T-helper 1 cell (primary cell): ENCODE measurements at places on chromosomes 11 and 22.

DNA sequence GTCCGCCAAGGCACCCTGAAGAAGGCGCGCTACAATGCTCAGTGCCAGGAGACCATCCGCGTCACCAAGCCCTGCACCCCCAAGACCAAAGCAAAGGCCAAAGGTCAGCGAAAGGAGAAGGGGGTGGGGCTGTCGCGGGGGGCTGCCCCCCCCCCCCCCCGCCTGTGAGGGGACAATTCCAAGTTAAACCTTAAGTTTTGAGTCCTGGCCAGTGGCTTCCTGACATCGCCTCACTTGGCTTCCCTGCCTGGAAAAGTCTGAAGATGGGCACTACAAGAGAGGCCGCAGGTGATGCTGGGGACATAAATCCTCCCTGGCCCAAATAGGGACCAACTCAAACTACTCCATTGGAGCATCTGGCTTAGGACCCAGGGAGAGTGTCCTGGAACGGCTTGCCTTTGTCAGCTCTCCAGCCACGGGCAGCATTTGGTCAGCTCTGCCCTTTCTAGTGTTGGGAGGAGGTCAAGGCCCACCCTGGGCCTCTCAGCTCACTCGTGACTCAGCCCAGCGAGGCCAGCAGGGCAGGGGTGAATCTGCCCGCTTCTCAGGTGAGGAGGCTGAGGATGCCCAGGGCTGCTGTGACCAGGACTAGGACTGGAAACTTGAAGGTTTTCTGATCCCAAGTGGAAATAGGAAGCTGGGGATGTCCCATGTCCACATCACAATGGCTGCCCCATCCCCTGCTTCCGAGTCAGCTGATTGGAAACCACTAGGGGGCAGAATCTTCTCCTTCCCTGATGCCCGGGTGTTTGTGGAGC, 1.4 kb downstream of the MDK start:
- DNase-seq: no peak

DNA sequence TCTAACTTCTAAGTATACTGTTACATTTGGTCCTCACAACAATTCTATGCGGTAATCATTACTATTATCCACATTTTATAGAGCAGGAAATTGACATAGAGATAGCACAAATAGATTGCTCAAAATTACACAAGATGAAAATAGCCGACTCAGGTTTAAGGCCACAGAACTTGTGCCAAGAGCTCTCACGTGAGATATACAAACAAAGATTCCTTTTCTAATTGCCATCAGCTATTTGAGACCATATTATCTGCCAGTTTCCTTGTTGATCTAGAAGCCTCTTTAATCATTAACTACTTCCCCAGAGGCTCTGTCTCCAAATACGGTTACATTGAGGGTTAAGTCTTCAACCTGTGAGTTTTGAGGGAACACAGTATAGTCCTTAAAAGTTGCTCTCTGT, 61.0 kb upstream of the GLYATL1B start:
- DNase-seq: no peak

GRCh38 chr11:45282081-45282480, 4.1 kb downstream of the SYT13 start:
- DNase-seq: no peak

DNA sequence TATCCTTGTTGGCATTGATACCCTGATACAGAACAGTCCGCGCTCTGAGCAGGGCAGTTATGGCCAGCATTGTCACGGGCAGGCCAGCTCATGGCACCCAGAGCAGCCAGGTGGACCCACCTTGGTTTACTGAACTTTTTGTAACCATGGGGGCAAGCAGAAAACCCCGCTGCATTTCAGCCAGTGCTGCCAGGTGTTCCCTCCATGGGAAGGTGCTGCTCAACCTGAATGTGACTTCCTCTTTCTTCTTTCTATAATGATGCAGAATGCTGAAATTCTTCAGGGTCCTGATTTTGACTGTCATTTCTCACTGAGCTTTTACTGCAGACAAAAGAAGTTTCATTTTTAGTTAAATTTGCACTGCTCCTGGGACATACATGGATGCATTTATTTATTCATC, 35.6 kb upstream of the CABP7 start:
- DNase-seq: no peak

DNA sequence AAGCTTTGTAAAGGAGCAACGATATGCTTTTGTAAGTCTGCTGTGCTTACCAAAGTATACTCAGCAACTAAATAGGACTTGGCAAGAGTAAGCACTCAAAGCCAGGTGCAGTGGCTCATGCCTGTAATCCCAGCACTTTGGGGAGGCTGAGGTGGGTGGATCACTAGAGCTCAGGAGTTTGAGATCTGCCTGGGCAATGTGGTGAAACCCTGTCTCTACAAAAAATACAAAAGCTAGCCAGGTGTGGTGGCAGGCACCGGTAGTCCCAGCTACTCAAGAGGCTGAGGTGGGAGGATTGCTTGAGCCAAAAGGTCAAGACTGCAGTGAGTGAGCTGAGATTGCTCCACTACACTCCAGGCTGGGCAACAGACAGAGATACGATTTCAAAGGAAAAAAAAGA, 67.5 kb downstream of the PAK1 start:
- DNase-seq: no peak
